ENCODE measurements at places on chromosomes 1 and 21. TPM values are rescaled to one million over a fixed set of nuclear protein-coding genes. Genes with fewer than 3 reads are reported as not detected.

DNA sequence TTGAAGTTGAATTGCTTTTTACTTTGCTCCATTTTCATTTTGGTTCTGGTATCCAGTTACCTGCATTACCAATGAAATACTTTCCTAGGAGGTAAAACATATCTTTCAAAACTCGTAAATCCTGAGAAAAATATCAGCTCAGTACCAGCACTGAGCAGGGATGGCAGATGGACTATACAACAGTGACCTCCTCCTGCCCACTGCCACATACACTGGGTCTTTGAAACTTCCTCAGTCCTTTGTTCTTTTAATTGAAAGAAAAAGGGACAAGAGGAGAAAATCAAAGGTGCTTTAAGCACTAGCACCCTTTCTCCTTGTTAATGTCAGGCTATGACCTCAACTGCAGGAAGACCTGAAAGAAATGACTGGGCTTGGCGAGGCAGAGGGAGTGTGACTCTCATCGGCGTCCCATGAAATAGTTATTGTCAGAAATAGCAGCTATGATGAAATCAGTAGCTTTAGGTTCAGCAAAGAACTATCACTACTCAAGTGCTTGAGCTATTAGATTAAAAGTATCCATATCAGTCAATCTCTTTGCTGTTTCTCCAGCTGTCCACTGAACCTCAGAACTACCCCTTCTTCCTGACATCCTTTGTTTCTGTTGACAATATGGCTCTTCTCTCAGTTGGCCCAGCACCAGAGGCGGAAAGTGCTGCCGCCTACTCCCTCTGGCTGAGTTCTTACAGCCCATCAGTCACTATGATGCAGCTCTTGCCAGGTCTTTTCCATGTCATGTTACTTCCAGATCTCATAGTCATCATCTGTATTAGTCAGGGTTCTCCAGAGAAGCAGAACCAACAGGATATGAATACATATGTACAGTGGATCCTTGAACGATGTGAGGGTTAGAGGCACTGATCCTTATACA, 207.0 kb upstream of the MAP1LC3C start:
- no peak for DNase-seq

GRCh38 chr1:185934476-185935189, 200.4 kb downstream of the HMCN1 start:
- DNase-seq: peak; percentile 18

DNA sequence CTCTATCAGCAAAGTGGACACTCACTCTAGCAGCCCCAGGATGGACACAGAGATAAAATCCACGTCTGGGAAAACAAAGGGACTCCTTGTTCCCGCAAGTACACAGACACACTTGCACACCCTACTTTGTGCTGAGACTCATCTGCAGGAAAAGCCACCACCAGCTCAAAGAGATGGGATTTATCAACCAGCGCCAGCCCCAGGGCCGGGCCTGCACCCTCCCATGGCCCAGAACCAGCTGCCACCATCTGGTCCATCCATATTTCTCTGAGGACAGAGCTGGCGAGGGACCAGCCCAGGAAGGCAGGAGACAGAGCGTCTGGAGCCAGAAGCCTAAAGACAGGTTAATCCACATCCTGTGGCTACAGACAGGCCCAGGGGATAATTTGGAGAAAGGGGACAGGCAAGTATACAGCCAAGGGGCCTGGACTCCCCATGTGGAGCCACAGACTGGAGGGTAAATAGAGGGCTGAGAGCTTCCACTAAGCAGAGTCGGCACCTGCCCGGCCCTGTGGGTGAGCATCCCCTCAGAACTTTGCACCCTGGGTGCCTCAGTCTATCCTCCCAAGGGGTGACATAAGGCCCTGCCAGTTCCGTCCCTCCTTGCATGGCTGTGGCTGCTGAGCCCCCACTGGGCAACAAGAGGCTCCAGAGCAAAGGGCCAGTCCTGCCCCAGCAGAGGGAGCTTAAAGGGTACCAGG, 233.9 kb downstream of the PTPRU start:
- DNase-seq: no peak

GRCh38 chr1:202144402-202145067, at the start of gene ARL8A:
TSS of gene ARL8A (minus strand) at chr1:202144737. CDS start at chr1:202144572, 165 bp downstream.
- no peak for DNase-seq

- no peak for DNase-seq
Measured at GRCh38 chr21:33115631-33116510, 45.9 kb downstream of the OLIG1 start.

DNA sequence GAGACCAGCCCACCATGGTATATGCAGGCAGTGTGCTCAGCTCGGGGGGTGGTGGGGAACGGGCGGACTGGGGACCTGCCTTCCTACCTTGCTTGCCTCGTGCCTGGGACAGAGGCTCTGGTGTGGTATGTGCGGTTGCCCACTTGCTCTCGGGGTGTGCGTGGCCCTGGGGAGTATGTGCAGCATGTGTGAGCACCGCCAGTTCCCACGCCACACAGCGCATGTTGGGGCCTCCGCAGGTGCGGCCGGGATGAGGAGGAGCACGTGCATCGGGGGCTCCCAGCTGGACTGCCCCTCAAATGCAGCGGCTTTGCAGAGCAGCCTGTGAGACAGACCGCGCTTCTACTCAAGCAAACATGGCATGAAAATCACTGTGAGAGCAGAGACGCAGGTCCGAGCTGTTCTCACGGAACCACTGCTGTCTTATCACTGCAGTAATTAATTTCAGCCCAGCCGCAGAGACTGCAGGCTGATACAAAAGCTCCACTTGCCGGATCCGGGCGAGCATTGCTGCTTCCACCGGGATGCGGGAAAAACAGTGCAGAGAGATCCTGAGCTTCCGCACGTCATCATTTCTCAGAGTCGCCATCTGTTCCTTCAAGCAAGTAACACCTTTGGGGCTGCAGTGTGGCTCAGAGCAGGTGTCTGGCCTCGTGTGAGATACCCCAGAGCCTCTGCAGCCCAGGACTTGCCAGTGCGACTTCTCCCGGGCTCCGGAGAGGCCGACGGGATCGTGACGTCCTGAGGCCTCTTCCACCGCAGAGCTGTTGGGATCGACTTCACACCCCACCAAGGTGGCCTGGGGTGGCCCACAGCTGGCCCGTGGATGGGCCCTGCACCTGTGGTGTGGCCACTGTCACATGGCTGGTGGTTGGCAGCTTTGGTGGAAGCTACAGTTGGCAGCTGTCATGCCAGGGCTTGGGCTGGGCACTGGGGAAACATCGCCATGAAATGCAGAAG, 92.6 kb upstream of the ACTRT2 start:
- DNase-seq: no peak

- DNase-seq: no peak
Measured at GRCh38 chr1:175419684-175420517, 227.3 kb upstream of the KIAA0040 start.

- DNase-seq: no peak
Measured at GRCh38 chr1:69940816-69941215, 264.6 kb downstream of the LRRC40 start.

DNA sequence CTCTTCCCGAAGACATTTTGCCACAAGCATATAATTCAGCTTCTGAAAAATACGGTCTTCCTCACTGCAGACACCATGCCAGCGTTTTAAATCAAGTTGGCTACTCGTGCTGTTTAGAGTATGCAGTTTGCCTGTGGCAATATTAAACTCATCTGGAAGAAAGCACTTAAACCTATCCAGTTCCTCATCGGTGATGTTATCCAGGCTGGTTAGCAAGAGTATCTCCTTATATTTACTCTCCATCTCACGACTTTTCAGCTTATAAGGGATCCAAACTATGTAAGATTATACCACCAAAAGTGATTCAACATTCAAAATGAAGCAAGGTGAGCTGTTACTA, 9.7 kb upstream of the IFI16 start:
- no peak for DNase-seq

DNA sequence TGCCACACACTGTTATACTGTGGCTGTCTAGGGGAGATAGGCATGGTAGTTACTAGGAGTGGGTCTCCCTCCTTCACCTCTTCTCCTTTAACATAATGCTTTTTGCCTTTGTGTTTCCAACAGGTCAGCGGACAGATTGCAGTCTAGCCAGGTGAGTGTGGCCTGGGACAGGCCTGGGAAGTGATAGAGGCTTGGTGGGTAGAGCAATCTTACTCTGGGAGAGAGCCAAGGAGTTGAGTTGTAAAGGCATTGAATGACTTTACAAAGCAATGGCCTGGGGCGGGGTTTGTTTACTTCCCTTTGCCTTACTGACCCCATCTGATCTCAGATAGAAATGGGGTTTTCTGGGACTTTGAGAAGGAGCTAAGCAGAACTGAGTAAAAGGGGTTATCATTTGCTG, 51.0 kb upstream of the IKBKE start:
- no peak for DNase-seq

DNA sequence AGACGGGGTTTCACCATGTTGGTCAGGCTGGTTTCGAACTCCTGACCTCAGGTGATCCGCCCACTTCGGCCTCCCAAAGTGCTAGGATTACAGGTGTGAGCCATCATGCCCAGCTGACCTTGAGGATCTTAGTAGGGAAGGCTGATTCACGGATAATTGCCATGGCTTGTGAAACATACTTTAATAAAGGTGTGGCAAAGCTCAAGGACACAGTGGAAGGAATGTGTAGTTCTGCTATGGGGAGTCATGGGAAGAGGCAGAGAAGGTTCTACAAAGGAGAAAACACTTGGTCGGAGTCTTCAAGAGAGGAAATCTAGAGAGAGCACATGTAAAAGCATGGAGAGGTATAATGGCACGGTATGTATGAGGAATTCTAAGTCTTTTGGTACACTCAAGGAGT, 12.7 kb upstream of the PTCH2 start:
- DNase-seq: no peak

DNA sequence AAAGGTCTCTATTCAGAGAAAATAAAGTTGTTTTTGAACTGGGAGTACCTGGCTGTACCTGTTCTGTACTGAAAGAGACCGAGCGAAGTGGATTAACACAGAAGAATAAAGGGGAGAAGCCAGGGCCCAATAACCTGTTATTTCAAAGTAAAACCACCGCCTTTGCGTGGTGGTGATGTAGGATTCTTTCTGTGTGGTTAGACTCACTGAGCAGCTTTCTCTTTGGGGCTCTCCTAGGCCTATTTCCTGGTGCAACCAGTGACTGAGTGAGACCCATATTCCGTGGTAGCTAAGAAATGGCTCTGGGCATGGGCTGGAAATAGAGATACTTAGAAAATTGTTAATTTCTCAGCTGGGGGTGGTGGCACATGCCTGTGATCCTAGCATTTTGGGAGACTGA, 99.9 kb downstream of the XCL2 start:
- DNase-seq: no peak

- DNase-seq: no peak
Measured at GRCh38 chr1:59926381-59927123, at the start of gene CYP2J2. TSS of gene CYP2J2 (minus strand) at chr1:59926773. CDS start at chr1:59926746, 27 bp downstream.

DNA sequence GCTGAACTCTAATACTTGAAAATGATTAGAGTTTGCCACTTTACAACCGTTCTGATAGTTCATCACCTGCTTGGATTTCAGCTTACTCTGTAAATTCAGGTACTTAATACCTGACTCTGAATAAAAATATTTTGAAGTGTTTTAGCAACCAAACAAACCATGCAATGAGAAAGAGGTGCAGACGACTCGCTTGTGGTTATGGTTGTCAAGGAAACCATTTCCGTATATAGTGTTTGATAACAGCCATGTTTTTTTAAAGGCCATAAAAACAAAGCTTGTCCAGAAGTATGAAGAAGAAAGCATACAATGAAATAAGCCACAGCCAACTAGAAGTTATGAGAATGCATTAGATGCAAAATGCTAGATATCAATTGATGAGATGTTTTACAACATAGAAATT, 167.2 kb upstream of the HMCN1 start:
- DNase-seq: no peak

SV2A gene
- polyA plus RNA-seq: 8.7 TPM

GOLT1A gene
- polyA plus RNA-seq: 4.2 TPM

CD1D gene
- 6.4 TPM for polyA plus RNA-seq
